ENCODE measurements at places on chromosomes 3 and 15.

DNA sequence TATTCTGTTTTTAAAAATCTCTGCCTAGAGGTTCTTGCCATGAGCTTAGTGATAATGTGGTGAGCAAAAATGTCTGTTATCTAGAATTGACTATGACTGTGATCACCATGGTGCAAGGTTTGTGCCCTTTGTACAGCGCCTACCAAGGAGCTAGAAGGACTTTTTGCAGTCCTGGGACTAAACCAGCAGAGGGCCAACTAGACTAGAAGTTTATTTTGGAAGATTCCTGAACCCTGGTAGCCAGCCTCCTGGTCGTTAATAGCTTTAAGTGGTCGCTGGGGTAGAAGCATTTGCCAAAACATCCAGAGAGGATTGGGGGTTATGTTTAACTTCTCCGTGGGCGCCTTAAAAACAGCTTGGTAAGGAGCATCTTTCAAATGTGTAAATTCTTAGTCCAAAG is 7.8 kb downstream of the SCG5 start:
- no peak for DNase-seq

- DNase-seq = no peak
Measured at GRCh38 chr3:178849199-178849910, 222.3 kb downstream of the ZMAT3 start.

- DNase-seq = peak; percentile 27
Measured at GRCh38 chr3:58994746-58995330, 55.0 kb downstream of the CFAP20DC start.

- no peak for DNase-seq
Measured at GRCh38 chr15:42279234-42279723, 6.0 kb upstream of the TMEM87A start.

DNA sequence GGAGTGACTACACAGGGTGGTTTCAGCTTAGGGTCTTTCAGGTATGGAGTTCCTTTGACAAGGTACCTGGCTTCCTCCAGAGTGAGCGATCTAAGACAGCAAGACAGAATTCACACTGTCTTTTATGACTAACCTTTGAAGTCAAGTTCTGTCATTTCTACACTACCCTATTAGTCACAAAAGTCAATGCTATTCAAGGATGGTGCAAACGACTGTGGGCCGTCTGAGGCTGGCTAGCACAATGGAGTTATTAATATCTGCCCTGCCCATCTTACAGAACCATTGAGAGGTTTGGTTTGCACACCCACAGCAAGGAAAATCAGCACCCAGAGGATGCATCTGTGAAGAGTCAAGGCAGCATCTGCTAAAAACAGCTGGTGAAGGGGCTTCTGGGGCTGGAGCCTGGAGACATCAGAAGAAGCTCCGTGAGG is 62.9 kb upstream of the XCR1 start:
- DNase-seq = no peak

- no peak for DNase-seq
Measured at GRCh38 chr3:172692751-172693338, 18.0 kb downstream of the NCEH1 start.

DNA sequence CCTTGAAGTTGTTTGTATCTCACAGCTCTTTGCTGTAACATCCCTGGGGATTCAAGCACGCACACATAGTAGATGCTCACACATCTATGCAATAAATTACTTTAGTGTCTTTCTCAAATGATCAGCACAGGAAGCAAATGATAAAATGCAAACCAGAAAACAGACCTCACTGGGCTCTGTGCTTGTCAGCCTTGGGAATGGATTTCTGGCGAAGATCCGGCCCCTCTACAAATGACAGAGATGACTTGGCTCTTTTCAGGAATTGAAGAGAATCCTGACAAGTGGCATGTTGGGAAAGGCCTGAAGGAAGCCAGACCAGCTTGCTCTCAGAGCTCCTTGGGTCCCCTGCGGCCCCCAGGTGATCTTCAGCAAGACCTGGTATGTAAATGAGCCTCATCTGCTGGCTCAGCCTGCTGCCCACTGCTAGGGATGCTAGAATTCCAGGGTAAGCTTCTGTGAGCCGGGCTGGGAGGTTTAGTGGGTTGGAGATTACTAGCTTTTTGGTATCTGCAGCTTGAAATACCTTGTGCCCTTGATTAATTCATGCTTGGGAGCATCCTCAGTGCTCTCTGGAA is 54.1 kb downstream of the LPP start:
- no peak for DNase-seq

DNA sequence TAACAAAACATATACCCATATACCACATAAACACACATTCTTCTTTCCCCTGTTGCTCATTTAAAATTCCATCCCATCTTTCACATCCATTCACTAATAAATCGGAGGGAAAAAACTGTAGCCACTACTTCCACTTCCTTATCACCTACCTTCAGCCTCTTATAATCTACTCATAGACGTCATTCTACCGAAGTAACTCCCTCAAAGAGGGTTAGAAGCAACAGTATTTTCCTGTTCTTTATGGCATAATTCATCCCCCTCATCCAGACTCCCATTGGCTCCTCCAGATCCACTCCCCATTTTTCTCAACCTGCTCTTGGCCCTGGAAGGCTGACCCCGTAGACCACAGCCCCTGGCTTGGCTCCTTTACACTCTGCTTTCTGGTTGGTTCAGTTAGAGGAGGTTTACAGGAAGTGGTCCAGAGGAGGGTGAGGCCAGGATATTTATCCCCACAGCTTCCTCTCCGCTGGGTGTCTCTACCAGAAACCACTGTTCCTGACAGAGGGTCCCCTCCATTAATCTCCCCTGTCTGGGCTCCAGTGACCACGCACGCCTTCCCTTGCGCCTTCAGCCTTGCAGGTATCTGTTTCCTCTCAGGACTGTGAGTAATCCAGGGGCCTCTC is 46.3 kb downstream of the FMN1 start:
- DNase-seq = peak; percentile 21

DNA sequence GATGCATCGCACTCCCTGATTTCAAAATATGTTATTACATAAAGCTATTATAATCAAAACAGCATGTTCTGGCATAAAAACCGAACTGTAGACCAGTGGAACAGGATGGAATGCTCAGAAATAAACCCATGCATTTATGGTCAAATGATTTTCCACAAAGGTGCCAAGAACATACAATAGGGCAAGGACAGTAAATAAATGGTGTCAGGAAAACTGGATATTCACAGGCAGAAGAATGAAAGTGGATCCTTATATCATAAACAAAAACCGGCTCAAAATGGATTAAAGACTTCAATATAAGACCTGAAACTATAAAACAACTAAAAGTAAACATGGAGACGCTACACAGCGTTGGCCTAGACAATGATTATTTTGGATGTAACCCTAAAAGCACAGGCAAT is 22.6 kb downstream of the USP50 start:
- no peak for DNase-seq

- DNase-seq = no peak
Measured at GRCh38 chr3:98734306-98734705, 28.8 kb upstream of the ST3GAL6 start.

DNA sequence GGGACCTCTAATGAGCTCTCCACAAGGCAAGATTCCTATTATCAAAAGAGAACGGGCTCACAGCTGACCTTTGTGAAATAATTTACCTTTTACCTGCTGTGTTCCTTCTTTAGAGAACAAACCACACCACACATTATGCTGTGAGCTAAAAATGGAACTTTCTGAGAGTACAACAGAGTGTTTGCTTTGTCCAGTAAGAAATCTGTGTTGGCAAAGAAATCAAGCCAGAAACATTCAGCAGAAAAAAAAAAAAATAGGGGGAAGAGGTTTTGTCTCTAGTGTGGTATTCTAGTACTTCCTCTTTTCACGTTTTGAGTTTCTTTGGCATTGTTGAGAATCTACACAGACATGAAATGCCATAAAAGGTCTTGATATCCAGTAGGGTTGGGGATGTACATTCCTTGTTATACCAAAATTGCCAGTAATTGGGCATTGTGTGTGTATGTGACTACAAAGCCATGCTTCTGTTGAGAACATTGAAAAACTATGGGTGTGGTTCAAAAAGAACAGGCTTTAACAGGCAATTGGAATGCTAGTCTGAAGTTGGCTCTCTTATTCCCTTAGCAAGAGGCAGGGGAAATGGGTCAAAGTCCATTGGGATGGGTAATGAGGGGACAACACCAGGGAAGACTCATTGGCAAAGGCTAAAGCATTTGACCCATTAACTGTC is 273.5 kb downstream of the NEK10 start:
- no peak for DNase-seq

DNA sequence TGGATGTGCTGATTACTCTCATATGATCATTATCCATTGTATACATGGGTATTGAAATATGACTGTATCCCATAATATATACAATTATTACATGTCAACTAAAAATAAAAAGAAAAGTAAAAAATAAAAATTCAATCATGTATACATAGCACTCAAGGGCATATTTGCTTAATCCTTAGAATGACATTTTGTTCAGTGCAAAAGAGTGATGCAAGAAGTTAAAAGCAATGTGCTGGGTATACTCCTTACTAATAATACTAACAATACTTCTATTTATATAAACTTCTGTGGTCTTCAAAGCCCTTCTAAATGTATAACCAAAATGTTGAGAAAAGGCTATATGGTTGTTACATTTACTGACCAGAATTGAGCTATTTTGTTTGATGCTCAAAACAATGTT is 23.2 kb upstream of the TM4SF1 start:
- no peak for DNase-seq

- DNase-seq = no peak
Measured at GRCh38 chr15:52483707-52484106, 45.0 kb downstream of the MYO5A start.

- DNase-seq = no peak
Measured at GRCh38 chr3:111173328-111173900, 101.8 kb downstream of the NECTIN3 start.

DNA sequence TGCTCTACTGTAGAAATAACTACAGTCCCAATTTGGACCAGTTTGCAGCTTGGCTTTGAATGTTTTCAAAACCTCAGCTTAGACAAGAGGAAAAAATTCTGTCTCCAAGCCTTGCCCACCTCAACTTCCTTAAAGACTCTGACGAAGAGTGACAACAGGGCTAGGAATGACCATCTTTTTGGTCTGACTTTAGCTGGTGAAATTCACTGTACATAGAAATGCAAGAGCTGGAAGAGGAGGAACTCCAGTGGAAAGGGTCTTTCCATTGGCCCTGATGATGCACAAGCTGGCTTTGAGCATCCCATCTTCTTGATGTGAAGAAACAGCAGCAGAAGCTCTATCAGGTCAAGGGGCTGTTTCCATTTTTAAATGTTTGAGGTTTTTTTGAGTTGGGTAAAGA is 22.7 kb upstream of the SH3BP5 start:
- no peak for DNase-seq

GRCh38 chr3:160617636-160618035 is 52.3 kb upstream of the KPNA4 start:
- DNase-seq = no peak

DNA sequence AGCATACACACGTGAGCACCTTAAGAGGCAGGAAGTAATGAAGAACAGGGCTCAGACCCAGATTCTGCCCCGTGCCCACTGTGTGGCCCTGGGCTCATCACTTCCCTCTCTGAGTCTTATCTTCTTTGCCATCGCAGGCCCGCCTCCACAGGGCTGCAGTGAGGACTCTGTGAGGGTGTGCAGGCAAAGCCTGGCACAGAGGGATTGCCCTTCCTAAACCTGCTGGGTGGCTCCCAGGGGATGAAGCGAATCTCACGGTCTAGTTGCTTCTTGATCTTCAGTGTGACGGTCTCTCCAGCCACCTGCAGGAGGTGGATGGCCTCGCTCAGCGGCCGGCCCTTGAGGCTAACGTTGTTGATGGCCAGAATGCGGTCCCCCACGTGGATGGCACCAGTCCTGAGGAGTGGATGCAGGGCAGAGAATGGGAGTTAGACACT is 32.8 kb downstream of the GRIP2 start:
- DNase-seq = no peak

DNA sequence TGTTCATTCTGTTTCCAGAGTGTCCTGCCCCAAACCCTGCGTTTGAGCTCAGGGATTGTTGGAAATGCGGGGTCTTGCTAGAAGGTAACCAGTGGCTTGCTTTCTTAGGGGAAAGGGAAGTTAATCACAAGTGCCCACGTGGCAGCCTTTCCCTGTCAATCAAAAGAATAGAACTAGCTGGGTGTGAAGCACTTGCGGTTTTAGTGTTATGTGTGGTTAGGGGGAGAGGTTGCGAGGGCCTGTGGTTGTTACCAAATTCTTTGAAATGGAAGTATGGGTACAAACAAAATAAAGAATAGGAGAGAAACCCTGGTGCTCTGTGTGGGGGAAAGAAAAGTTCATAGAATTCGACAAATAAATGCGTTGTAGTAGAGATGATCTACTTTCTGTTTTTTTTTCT is 67.6 kb downstream of the FNDC3B start:
- peak; percentile 71 for DNase-seq

Data from CD4-positive, alpha-beta T cell treated with Interleukin-17A for 4 hours (primary cell).